ENCODE measurements at places on chromosomes 6 and 20.
A peak's percentile ranks its signal among the peaks of the same experiment; 100 is the strongest.

DNA sequence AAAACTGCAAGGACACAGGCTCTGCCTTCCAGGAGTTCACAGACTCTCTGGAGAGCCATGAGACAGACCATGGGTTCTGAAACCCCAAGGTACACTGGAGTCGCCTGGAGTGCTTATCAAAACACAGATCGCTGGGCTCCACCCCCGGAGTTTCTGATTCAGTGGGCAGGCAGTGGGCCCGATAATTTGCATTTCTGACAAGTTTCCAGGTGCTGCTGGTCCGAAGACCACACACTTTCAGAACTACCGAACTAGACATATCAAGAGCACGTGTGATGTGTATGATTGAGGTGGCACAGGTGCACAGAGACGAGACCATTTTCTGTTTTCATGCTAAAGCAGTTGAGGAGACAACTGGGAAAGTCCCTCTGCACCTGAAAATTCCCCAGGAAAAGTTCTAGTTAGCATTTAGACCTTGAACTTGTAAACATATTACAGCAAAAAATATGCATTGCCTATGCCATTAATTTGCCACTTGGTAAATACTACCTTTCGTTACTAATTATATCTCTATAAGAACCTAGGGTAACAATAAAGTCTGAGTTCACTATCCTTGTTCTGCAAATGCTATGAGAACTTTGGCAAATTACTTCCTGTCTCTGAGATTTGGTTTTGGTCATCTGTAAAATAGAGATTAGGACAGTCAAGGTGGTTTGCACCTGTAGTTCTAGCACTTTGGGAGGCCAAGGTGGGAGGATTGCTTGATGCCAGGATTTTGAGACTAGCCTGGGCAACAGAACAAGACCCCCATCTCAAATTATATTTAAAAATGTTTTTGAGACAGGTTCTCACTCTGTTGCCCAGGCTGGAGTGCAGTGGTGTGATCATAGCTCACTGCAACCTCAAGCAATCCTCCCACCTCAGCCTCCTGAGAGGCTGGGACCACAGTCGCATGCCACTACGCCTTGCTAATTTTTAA lies 14.3 kb upstream of the PIM1 start:
- DNase-seq: no peak

DNA sequence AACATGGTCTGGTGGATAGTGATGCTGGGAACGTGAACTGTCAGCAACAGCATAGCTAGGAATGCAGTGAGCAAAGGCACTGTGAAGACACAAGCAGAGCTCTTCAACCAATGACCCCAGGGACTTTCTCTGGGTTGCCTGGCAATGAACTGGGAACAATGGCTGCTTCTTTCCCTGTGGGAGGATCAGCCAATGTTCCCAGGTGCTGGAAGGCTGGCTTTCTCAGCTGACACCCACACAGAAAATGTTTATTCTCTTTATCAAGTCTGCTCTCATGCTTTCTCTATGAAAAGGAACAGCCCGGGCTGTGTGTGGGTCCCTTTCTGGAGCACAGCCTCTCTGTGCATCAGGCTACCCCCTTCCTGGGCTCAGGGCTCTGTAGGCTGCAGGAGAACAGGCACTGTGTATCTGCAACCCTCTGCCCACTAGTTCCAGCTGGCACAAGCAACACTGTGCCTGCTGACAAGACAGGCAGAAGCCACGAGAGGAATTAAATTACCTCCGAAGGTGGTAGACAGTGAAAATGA lies 54.2 kb downstream of the HFE start:
- DNase-seq: no peak

DNA sequence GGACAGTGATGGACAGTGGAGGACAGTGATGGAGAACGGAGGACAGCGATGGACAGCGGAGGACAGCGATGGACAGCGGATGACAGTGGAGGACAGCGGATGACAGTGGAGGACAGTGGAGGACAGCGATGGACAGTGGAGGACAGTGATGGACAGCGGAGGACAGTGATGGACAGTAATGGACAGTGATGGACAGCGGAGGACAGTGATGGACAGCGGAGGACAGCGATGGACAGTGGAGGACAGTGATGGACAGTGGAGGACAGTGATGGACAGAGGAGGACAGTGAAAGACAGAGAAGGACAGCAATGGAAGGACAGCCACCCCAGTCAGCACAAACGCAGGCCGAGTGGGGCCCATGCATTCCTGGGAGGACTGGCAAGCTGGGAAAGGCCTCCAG lies 3.4 kb upstream of the NKAIN4 start:
- DNase-seq: no peak

DNA sequence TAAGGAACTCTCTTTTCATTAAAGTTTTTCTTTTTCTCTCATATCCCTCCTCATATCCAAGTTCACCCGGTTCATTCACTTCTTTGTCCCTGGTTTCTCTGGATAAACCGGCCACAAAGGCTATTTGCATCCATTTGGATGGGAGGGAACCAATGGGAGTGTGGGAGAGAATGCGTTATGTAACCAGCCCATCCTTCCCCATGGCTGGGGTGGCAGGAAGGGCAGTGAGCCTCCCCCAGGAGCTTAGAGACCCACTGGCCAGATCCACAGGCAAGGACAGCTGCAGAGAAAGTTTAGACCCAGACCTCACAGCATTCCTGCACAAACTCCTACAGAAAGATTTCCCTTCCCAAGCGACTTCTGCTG lies 10.7 kb downstream of the CASS4 start:
- no peak for DNase-seq

DNA sequence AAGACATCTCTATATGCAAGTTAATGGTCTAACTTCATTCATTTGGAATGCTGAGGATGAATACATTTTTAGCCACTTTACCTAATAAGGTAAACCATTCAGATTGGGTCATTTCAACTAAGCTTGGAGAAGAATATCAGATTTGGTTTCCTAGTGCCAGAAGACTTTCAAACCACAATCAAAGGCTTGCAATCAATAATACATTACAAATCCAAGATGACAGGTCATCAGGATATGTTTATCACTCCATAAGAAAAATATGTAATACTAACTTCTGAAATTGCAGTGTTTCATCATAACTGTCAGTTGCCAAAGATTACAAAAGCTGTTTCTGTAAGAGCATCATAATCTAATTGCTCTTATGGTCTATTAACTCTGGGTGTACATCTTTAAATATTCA lies 654.0 kb downstream of the COL12A1 start:
- peak; percentile 28 for DNase-seq

GRCh38 chr6:44235269-44235668 lies 11.6 kb upstream of the HSP90AB1 start:
- no peak for DNase-seq

- DNase-seq: no peak
Observed at GRCh38 chr6:127077886-127078285, 40.6 kb upstream of the RSPO3 start.

DNA sequence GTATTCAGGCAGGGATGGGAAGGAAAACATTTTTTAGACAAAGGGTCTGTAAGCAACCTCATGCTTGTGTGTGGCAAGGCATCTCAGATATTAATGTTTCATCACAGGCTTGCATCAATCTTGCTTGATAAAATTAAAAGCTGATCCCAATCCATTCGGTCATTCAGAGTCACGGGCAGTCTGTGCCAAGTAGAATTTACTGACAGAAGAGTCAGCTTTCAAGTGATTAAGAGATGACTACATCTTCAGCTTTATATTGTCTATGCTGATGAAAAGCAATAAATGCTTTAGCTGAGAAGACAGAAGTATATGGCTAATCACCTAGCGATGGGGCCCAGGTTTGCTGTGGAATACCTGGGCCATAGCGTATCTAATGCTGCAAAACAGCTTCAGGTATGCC lies 3.5 kb downstream of the PLEKHG1 start:
- DNase-seq: no peak

GRCh38 chr6:29845405-29846006 lies 17.9 kb downstream of the HLA-G start:
- no peak for DNase-seq

DNA sequence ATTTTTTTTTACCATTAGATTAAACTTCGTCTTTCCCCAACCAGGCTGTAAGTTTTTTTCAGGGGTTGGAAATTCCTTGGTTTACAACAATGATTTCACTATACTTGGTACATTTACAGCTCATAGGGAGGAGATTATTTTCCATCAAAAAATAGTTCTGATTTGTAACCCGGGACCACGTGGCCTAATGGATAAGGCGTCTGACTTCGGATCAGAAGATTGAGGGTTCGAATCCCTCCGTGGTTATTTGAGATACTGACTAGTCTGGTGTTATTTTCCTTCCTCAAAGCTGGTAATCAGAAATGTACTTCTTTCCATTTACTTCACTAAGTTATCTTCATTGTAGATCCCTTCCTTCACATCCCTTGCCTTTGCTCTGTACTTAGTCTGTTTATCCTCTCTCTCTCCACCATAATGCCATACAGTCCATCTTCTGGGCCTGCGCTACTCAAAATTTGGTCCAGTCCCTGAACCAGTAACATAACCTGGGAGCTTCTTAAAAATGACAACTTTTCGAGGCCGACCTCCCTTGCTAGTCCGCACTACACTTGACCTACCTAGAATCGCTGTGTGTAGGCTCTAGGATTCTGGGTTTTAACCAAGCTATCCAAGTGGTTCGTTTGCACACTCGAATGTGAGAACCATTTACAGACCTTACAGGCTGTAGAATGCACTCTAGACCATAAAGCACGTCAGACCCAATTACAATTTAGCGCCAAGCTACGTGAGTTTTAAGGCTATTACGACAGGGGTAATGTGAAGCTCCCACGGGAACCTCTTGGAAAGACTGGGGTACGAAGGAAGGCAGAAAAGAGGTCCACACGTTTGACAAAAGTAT lies 42.1 kb upstream of the BTN3A2 start:
- DNase-seq: no peak

DNA sequence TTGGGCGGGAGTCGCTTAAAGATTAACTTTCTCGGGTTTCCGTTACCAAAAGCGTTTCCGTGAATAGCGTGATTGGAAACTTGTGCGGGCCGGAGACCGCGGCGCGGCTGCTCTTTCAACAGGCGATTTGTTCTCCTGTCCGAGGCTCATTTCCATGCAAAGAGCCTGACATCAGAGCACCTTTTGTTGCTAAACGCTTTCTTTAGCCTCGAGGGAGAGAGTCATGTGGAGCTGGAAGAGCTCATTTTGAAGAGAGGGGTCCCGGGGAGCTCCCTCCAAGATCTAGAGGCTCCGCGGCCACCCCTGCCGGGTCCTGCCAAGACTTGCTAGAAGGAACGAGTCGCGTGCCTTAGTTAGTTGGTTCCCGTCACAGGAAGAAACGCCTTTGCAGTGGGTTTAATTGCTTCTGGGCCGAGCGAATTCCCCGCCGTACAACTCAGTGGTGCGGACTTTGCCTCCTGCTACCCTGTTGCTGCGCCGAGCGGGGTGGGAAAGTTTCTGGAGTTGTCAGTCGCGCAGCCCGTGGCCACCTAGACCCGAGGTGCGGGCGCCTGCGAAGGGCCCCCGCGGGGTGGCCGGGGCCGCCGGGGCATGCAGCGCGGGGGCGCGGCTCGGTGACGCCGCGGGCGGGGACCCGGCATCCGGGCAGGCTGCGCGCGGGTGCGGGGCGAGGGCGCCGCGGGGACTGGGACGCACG lies at the start of gene SASH1:
Gene SASH1 (plus strand): TSS at position 489 of the 697 bp plus-strand sequence. CDS start 230 bp downstream, outside the sequence.
- peak; percentile 43 for DNase-seq

GRCh38 chr20:11966186-11966585 lies 48.5 kb downstream of the BTBD3 start:
- no peak for DNase-seq

DNA sequence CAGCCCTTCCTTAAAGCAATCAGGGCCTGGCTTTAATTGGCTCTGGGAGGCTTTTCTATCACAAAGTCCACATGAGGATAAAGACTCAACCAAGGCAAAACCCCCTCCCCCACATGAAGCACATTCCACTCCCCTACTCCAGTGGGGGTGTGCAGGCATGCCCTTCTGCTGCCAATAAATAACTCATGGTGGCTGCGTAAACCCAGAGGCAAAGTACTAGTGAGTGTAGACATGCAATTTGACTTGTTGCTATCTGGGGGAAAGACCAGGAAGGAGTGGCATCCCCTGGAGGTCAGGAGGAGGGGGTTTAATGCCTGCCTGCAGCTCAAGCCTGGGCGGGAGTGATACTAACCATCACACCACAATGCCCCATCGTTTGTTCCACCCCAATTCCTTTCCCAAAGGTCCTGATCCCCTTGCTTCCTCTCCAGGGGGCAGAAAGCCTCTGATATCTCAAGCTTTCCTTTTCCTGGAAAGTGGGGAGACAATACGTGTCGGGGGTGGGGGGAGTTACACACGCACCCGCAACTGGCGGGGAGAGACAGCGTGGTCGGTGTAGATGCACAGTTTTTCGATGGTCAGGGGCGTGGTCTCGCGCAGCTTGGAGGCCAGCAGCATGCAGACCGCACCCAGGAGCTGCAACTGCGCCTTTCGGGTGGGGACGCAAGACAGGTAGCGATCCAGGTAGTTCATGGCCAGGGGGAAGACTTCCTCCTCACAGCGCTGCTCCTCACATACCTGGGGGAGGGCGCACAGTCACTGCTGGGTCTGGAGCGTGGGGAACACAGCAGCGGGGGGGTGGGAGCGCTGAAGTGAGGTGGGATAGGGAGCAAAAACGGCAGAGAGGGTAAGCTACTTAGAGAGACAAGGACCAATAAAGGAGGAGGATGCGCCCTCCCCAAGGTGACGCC lies 1.5 kb downstream of the CCND3 start:
- DNase-seq: no peak

DNA sequence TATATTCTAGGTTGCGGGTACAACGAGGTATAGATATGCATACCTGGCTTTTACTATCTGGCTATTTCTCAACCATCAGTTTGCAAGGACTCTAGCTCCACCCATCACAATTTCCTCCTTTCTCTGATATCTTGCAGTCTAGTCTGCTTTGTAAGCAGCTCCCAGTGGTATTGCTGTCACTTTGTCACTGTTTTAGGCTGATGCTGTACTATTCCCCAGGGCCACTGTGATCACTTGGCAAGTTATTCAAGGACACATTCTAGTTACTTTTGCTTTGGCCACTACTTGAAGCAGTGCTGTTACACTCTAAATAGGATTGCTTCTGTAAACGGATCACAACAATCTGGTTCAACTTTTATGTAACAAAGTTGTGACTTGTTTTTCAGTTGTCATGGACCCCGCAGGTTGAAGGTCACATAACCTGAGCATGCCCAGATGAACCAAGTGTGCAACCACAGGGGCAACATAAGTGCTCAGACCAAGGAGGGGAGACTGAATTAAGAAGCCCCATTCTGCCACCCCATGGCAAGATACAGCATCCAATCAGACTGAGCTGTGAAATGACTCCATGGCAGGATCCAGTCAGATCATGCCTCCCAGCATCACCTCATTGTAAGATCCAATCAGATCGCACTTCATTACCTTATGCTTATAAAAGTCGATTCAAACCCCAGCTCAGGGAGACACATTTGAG lies 588.4 kb upstream of the CITED2 start:
- DNase-seq: no peak

DNA sequence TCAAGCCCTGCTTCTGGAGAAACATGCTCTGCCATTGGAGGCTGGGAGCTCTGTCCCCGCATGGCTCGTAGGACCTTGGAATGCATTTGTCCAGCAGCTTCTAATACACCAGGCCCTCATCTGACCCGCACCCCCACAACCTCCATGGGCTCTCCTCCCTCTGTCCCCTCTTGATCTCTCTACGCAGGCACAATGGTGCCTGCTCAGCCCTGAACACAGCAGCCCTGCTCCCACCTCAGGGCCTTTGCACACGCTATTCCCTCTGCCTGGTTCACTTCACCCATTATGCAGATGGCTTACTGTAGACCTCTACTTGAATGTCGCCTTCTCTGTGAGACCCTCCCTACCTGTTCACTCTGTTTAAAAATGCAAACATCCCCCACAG lies 27.0 kb upstream of the PTGIS start:
- DNase-seq: no peak

GRCh38 chr6:43078691-43079090 lies 2.6 kb downstream of the PTK7 start:
- DNase-seq: no peak

- DNase-seq: peak; percentile 27
Observed at GRCh38 chr20:47205577-47206123, 150.8 kb downstream of the ZMYND8 start.
